ENCODE measurements at places on chromosomes 6 and 20.

DNA sequence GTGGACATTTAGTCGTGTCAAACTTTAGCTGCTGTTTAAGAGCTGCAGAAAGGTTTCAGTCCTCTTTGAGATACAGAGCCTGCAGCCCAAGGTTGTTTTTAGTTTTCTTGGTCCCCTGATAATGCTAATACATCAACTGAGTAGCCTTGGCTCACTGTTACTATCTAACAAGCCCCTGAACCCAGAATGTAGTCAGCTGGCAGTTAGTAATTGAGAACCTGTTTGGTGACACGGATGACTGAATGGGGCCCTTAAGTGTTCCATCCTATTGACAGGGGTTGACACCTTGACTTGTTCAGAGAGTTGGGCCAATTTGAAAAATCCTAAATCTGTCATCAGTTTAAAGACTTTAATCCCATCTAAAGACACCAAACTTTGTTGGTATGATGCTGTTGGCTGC, 2.8 kb downstream of the RTN4IP1 start:
- no peak for DNase-seq

DNA sequence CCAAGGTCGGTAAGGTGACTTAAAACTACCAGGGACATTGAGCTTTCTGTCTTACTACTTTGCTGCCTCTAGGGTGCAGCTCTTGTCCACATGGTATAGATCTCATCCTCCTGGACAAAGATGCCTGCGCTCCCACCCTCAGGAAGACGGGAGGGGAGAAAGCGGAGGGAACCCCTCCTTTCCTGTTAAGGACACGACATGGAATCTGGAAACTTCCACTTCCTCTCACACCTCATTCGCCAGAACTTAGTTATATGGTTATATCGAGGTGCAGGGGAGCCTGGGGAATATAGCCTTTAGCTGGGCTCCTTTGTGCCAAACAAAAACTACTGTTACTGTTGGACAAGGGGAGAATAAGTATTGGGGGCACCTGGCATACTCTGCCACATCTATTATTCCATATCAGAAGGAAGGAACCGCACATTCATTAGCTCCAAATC, 224.3 kb upstream of the TSHZ2 start:
- DNase-seq = no peak

DNA sequence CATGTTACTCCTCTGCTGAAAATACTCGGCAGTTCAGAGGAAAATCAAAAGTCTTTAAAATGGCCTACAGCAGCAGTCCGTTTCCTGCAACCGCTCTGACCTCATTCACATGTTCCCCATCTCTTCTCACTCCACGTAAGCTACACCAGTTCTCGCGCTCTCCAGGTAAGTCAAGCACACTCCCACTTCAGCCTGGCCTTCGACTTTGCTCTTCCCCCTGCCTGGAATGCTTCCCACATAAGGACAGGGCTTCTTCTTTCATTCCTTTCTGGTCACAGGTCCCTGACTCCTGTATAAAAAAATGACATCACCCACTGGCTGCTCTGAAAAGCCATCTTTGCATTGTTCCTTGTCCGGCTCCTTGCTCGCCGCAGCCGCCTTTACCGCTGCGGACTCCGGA, 42.7 kb downstream of the MGME1 start:
- DNase-seq = no peak

- no peak for DNase-seq
Observed at GRCh38 chr20:59010321-59010994, 3.4 kb upstream of the CTSZ start.

DNA sequence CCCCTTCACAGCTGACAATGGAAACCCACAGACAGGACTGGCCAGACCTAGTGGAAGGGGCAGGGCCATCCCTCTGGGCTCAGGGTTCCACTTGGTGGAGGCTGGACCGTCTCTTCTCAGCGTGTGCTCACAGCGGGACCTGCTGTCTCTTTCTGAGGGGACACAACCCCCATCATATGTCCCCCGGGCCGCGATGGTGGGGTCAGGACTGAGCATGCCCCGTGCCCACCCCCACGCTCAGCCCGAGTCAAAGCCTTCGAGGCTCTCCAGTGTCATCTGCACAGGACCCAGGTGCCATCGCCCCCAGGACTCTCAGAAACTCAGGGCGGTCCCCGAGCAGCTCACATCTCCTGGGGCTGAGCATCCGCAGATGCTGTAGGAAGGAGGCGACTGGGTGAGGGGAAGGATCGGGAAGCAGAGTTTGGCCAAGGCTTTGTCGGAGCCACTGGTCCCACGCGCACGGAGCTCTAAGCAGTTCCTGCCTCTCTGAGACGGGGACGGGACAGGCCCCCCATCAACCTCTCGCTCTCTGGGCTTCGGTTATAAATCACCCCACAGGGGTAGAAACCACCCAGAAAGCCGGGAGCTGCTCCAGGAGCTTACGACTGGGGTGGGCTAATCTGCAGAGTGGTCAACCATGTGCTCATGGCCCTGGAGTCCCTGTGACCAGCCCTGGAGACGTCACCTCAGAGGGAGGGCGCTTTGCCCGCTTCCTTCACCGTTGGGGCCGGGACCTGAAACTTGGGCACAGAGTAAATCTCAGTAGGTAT, 183.4 kb upstream of the SULF2 start:
- no peak for DNase-seq

DNA sequence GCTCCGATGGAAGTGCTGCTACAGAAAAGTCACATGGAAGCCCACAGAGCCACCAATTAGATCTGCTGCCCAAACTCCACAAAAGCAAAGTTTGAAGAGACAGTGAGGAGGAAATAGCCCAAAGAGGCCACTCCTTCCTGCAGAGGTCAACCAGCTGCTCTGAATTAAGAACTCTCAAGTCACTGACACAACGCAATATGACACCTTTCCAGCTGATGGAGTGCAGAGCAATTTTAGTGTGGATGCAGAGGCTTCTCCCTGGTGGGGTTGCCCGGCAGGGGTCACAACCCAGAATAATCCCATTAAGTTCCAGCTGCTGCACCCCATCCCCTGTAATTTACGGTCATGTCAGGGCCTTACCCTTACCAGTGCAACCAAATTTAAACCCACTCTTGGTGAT, 361.9 kb upstream of the JARID2 start:
- no peak for DNase-seq

DNA sequence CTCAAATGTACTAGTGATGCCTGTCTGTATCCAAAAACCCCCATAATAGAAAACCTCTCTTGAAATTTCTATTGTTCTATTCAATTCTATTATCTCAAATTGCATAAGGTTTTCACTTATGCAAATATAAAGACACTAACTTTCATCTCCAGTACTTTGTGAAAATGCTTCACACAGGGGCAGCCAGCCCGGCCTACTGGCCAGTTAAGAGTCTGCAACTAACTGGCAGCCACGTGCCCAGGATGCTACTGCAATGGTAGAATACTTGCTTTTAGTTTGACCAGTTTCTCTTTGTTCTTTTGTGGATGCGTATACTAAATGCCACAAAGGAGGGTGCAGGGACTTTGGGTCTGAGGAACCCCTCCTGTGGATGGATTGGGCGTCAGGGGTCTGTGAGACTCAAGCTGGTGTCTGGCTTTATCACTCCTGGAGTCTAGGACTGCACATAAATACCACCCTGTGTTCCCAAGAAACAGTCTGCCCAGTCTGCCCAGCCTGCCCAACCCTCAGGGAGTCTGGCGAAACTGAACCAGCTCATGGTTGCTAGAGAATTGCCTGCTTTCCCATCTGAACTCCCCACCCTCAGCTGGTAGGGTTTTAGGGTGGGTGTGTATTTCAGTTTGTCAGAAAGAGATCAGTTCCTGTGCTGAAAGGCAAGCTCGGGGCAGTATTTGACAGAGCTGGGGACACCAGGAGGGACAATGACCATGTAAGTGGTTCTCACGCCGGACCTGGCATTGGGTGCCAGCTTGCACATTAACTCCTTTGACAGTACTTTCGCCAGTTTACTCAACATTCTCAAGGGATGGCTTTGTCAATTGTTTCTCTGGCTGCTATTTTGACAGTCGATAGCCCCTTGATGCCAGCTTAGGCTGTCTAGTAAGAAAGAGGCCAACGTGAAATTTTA, 558.2 kb upstream of the JAG1 start:
- no peak for DNase-seq

DNA sequence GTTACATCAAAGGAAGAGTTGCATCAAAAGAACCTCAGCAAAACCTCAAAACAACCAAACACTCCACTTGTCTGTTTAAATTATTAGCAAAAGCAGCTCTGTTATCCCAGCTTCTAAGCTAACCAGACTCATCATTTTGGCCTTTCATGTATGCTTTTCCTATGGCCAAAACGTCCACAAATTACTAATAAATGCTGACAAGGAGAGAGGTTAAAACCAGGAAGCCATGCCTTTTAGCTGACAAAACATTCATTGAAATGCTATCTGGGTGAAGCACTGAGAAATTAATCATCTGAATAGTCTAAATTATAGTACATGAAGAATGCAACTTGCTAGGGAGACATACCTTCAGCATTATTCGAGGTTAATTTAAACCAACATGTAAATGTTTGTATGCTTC, 80.6 kb downstream of the LAMA2 start:
- DNase-seq = no peak

- no peak for DNase-seq
Observed at GRCh38 chr6:699319-699718, 6.4 kb upstream of the EXOC2 start.

DNA sequence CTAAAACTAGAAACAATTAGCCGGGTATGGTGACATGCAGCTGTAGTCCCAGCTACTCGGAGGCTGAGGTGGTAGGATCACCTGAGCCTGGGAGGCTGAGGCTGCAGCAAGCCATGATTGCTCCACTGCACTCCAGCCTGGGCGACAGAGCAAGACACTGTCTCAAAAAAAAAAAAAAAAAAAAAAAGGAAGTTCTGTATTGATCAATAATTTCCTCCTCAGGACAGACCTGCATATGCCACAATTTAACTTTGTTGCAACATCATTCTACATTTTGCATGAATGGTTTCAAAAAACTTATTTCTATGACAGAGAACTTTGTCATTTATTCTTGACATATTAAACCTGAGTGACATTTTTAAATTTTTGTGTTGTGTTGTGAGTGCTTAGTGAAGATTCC, 5.5 kb downstream of the DNAJC5 start:
- no peak for DNase-seq

DNA sequence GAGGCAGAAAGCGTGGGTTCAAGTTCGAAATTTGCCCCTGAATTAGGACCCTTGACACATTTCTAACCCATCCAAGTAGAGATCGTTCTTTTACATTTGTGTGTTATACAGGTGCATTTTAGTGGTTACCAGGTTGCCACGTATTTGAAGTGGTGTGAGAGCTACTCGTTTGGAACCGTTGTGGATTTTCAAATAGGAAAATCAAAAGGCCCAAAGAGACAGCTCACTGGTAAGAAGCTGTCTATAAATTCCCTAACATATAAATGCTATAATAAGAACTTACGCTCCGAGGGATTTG, 1.6 kb upstream of the REV3L start:
- DNase-seq = no peak

- no peak for DNase-seq
Observed at GRCh38 chr6:90412538-90413369, 116.1 kb upstream of the BACH2 start.

DNA sequence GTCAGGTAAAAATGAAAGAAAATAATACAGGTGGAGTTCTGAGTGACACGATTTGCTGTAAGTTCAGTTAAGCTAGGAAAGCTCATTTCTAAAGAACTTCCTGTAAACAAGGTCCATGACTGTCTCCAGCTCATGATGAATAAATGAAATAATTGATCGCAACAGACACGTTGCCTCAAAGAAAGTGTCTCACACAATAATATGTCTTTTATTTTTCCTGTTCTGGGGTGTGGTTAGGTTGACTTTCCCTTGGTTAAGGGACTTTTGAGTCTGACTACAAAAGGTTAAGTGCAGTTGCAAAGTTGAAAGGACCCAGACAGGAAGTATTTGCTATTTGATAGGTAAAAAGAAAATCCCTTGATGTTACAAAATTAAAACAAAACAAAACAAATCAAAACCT, 304.2 kb upstream of the PRDM1 start:
- DNase-seq = no peak

DNA sequence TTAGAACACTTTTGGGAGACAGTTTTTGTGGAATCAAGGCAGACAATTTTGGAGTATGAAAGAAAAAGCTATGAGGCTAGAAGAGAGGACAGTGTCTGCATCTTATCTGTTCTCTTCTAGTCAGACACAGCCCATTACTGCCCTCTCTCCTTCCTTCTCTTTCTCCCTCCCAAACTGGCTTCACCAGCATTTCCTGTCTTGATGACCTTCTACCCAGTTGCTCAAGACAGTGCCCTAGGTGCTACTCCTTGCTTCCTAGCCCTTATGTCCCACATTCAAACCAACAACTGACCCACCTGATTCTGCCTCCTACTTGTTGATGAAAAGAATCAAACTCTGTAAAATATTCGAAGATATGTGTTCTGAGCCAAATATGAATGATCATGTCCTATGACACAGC, 116.4 kb upstream of the RIPOR2 start:
- no peak for DNase-seq

DNA sequence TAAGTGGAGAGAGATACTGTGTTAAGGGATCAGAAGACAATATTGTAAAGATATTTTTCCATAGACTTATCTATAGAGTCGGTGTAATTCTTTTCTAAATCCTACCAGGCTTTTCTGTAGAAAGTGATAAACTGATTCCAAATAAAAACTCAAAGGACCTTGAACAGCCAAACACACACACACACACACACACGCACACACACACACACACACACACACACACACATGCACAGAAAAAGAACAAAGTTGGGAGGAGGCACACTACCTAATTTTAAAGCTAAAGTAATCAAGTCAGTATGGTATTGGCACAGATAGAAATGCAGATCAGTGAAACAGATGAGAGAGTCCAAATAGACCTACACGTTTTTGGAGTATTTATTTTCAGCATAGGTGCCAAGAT, 456.2 kb downstream of the CDC5L start:
- no peak for DNase-seq

DNA sequence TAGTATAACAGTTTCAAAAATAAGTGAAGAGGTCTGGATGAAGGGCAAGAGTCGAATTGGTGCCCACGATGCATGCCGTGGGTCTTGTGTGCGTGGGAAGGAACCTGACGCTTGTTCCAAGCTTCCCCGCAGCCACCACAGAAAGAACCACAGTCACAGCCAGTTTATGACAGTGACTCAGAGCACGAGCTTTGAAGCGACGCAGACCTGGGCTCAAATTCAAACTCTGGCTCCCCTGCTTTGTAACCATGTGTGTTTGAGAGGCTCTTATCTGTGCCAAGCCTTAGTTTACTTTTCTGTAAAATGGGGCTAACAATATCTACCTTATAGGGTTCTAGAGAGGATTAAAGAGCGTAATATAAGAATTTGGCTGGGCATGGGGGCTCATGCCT, 65.5 kb downstream of the SYNJ2 start:
- DNase-seq = peak; percentile 80
